ENCODE measurements at places on chromosomes 11 and 22. TPM values are rescaled to one million over a fixed set of nuclear protein-coding genes. Genes with fewer than 3 reads are reported as not detected.

GRCh38 chr11:60338053-60338452 is 11.0 kb downstream of the MS4A6E start:
- no peak for DNase-seq

DNA sequence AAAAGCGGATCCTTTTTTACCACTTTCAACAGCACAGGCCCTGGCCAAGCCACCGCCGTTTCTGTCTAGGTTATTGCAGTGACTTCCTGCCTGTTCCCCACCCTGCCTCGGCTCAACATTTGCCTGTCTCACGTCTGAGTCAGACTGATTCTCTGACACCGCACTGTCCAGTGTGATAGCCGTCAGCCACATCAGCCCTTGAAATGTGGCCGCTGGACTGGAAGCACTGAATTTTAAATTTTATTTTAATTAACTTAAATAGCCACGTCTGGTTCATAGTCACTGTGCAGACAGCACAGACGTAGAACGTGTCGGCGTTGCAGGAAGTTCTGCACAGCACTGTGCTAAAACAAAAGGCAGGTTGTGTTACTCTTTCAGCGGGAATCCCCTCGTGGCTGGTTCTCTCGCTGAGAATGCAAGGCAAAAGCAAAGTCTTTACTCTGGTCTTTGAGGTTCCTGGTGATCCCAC is 56.3 kb upstream of the ADSL start:
- peak; percentile 62 for DNase-seq

- DNase-seq = no peak
These were observed 18.5 kb downstream of the RELT start for GRCh38 chr11:73394416-73395296.

- no peak for DNase-seq
These were observed 182.0 kb downstream of the CHST1 start for GRCh38 chr11:45483416-45483815.

DNA sequence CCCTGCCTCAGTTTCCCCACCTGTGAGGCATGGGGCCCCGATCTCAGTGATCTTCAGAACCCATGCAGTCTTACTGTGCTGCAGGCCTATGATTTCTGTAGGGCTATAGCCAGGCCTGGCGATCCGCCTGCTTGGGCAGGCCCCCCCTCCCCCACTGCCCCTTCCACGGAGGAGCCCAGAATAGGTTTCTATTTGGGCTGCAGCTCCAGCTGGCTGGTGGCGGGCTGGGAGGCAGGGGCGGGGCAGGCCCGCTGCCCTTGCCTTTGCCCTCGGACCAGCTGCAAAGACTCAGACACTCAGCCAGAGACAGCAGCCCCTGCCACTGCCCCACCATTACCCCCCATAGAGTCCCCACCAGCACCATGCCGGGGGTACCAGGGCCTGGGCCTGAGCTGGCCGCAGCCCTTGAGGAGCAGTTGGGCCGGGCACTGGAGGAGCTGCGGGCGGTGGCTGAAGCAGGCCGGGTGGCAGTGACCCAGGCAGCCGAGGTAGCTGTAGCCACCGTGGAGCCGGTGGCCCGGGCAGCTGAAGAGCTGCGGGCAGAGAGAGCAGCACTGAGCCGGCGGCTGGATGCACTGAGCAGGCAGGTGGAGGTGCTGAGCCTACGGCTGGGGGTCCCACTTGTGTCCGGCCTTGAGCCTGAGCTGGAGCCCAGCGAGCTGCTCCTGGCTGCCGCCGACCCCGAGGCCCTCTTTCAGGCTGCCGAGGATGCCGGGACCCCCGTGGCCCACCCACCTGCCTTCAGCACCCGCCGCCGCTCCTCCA is 12.2 kb downstream of the SMTN start:
- no peak for DNase-seq

DNA sequence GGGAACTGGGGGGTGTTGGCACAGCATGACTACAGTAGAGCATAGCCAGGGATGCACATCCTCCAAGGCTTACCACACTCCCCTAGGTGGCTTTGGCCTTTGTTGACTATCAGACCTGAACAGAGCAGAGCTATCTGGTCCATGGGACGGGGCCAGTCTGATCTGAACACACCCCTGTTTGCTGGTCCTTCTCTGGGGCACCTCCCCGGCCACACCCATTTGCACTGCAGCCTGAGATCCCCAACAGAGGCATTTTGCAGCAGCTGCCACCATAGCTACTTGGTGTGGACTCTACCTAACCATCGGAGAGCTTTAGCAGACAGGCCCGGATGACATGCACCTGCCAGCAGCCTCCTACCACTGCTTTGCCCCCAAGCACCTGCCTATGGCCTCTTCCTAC is 75.8 kb upstream of the NOX4 start:
- DNase-seq = no peak

GRCh38 chr11:122128146-122128545 is 12.1 kb upstream of the BLID start:
- peak; percentile 79 for DNase-seq

GRCh38 chr22:48588151-48588877 is 1239.4 kb downstream of the BRD1 start:
- no peak for DNase-seq

GRCh38 chr11:62593434-62594044 is 2.2 kb upstream of the TUT1 start:
- DNase-seq = peak; percentile 79

GRCh38 chr22:27724157-27724556 is 77.4 kb downstream of the MN1 start:
- no peak for DNase-seq

- DNase-seq = no peak
These were observed 79.1 kb upstream of the SC5D start for GRCh38 chr11:121213362-121213893.

- no peak for DNase-seq
These were observed 98.0 kb downstream of the ATG16L2 start for GRCh38 chr11:72912253-72912652.

DNA sequence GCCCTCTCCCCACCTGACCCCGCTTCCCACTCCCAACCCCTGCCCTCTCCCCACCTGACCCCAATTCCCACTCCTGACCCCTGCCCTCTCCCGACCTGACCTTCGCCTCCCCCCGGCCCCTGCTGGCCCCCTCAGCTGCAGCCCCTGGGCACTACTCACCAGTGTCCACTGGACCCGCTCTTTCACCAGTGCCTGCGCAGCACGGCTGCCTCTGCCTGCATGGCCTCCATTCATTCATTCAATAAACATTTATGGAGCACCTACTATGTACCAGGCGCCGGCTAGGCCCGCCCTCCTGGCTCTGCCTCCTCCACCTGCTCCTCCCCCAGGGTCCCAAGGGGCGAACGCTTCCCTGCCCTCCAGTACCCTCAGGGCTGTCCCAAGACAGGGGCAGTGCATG is 42.6 kb downstream of the ELFN2 start:
- DNase-seq = no peak

DNA sequence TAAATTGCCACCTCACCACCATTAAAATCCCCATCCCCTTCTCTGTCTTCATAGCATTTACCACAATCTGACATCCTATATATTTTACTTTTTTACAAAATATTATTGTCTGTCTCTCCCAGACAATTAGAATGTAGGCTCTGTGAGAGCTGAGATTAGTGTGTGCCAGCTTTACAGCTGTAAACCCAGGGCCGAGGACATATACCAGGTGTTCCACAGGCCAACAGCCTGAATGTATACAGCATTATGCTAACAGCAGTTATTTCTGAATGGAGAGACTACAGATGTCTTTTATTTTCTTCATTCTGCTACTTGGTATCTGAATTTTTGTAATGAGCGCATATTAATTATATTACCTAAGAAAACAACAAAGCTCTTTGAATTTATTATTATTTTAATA is 36.7 kb downstream of the FZD4 start:
- DNase-seq = no peak

- DNase-seq = no peak
These were observed 35.3 kb downstream of the AMOTL1 start for GRCh38 chr11:94803491-94803890.

GRCh38 chr11:131079036-131079435 is 162.8 kb upstream of the SNX19 start:
- DNase-seq = no peak

DNA sequence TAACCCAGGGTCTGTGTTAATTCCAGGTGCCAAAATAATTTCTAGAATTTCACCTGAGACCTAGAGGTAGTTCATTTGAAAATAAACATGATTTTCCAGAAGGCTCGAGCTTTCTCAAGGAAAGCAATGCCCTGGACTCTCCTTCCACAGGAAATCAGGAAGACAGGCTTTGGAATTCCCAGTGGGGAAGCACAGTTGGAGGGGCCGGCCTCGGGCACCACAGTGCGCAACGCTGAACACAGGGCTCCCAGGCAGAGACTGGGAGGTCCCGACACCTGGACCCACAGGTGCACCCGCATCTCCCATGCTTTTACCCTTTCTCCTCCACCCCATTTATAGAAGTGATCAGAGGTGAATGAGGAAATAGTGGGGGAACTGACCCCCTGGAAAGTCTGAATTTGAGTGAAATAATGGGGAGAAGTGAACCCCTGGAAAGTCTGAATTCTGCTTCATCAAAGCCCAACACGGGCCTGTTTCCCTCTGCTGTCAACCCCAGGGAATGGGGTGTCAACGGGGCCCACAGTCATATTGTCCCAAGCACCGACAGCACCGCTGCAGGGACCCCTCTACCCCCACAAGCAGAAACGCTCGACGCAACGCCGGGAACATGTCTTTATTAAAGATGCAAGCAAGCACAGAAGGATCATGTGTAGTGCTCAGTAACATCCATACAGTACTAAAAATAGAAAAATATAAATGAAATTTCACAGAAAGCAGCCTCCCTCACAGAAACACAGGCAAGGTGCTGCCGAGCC is 12.0 kb upstream of the EFCAB6 start:
- no peak for DNase-seq

DNA sequence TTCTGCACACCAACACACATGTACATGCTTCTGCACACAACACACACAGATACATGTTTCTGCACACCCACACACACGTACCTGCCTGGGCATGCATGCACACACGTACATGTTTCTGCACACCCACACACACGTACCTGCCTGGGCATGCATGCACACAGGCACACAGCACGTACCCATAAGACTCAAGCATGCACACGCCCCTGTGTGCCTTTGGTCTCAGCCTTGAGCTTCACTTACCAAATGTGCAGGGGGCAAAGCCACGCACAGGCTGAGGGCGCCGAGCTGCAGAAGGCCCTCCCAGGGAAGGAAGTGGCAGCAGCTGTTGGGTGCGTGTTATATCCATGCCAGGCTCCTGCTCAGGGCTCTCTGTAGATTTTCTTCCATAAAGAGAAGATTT is 34.7 kb upstream of the SMIM38 start:
- DNase-seq = no peak

- DNase-seq = peak; percentile 28
These were observed 621.5 kb upstream of the B3GAT1 start for GRCh38 chr11:135033540-135033939.

GRCh38 chr22:46408568-46409506 is 73.3 kb downstream of the TRMU start:
- DNase-seq = no peak

GRCh38 chr11:41775296-41775695 is 315.8 kb upstream of the LRRC4C start:
- DNase-seq = no peak

The OR56A1 gene
- total RNA-seq = not detected

The LARGE2 gene
- not detected for total RNA-seq

The OR51S1 gene
- not detected for total RNA-seq

The SLC16A8 gene
- total RNA-seq = under 0.01 TPM

The PLAAT2 gene
- not detected for total RNA-seq

The PGA5 gene
- not detected for total RNA-seq

The OR5A1 gene
- total RNA-seq = not detected

The EXPH5 gene
- under 0.01 TPM for total RNA-seq

The KDM4E gene
- not detected for total RNA-seq

The PEX26 gene
- 13.6 TPM for total RNA-seq

The ADM2 gene
- total RNA-seq = 0.25 TPM

The DRICH1 gene
- not detected for total RNA-seq

The CCDC89 gene
- not detected for total RNA-seq

All from dermis microvascular lymphatic vessel endothelial cell (primary cell).